ELR (cell line): ENCODE measurements at places on chromosomes 13 and 19.
A peak's percentile ranks its signal among the peaks of the same experiment; 100 is the strongest.

- peak; percentile 25 for DNase-seq
Measured at GRCh38 chr13:26344980-26345379, 91.1 kb downstream of the CDK8 start.

DNA sequence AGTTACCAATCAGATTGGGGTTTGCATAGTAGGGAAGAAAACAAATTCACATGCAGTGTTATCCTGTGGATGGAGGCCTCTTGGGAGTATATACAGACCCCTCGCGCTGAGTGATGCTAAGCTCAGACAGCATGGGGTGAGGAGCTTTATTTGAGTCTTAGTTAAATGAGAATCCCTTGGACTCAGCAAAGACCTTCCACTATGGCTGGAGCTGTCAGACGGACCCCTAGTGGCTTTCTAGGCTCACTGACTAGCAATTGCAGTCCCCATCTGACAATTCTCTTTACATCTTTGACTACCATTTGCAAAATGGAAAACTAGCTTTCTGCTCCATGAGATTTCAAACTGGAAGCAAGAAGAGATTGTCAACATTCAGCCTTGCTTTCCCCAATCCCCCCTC, 90.4 kb downstream of the STOML3 start:
- peak; percentile 13 for DNase-seq

DNA sequence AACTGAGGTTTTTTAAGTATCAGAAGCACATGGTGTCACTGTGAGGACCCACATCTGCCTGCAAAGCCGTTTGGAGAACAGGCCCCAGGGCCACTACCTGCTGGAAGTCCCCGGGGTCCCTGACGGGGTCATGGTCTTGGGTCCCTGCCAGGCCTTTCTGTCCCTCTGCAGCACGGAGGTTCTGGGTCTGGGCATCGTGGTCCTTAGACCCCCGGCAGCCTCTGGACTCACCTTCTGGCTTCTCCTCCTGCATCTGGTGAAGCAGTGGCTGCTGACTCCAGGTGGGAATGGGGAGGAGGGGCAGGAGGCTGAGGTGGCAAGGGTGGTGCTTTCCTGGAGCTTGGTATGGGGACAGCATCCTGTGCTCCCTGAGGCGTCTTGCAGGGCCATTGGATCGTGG, 198.6 kb downstream of the TEX29 start:
- DNase-seq: no peak

GRCh38 chr19:52689843-52690368, 44.9 kb downstream of the ZNF611 start:
- DNase-seq: peak; percentile 33
